ENCODE measurements at places on chromosomes 5 and 9.

GRCh38 chr5:36152324-36153297 lies 700 bp downstream of the SKP2 start:
- peak; percentile 63 for DNase-seq

GRCh38 chr9:128244837-128245231 lies 31.0 kb downstream of the GOLGA2 start:
- DNase-seq = no peak

GRCh38 chr9:71747576-71747975 lies 20.7 kb downstream of the CEMIP2 start:
- no peak for DNase-seq

- DNase-seq = no peak
These were observed 130.9 kb downstream of the CEMIP2 start for GRCh38 chr9:71637375-71637774.

DNA sequence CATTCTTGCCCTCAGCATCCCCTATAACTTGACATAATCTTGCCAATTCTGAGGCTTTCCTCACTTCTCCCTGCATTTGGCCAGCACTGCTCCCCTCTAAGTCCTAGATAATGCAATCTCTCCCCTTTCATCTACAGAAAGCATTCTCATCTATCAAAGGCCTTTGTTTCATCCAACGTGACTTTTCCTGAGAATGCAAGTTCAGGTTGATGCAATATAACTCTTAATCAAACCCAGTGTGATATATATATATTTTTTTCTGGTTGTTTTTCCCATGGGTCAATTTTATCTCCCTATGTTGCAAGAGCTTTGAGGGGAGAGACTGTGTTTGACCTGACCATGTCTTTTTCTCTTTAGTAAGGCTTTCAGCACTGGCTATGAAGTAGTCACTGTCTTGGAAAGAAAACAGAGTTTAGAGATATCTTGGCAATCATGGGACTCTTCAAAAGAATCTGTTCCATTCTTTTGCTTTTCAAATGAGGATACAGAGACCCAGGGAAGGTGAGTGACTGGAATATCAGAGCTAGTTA lies 268.6 kb downstream of the TRPM3 start:
- DNase-seq = no peak

DNA sequence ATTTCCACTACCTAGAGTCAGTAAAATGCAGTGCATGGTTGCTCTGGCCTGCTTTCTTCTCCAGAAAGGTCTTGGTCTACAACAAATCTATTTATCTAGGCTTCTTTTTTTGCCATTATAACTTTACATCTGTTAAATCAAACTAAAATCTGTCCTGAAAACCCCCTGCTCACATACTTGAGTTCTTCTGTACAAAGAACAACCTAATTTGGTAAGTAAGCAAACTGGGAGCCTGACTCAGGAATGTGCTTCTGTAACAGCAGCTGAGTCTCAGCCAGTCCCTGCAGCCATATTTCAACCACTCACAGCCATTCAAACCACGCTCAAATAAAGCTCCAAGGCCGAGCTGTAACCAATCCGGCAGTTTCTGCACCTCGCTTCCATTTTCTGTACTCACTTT lies 95.8 kb downstream of the PLPP1 start:
- DNase-seq = no peak

- no peak for DNase-seq
These were observed 107.6 kb downstream of the MUSK start for GRCh38 chr9:110776221-110776620.

- peak; percentile 21 for DNase-seq
These were observed 19.6 kb upstream of the TMEM252 start for GRCh38 chr9:68560071-68560844.

DNA sequence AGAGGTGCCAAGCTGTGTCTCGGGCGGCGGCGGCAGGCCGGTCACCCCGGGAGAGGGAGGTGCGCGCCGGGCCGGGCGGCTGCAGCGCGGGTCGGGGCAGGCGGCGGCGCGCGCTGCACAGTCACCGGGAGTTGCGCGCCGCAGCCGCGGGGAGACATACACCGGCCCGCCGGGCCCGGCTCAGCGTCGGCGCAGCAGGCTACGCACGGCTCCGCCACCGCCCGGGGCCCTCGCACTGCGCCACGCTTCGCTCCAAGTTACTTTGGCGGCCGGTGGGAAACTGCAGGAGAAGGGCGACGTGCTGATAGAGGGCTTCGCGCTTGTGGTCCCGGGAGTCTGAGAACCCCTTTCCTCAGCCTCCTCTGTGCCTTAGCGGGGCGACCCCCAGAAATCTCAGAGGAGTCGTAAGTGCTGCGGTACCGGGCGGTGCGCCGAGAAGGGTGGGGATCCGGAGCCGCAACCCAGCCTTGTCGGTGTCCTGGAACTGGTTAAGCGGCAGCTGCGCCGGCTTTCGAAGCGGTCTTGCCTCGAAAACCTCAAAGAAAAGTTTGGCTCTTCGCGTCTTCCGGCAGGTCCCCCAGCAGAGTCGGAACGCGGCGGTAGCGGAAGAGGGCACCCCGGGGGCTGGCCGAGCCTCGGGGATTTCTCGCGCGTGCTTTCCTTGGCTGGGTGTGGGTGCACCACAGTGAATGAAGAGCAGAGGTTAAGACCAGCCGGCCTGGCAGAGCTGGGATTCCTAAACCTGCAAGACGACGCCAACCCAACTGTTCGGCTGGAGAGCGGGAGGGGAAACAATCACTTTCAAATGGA lies at the start of gene EFNA5:
Gene EFNA5, minus strand, starts transcription at position 6 of the 810 bp plus-strand sequence.
- peak; percentile 56 for DNase-seq

DNA sequence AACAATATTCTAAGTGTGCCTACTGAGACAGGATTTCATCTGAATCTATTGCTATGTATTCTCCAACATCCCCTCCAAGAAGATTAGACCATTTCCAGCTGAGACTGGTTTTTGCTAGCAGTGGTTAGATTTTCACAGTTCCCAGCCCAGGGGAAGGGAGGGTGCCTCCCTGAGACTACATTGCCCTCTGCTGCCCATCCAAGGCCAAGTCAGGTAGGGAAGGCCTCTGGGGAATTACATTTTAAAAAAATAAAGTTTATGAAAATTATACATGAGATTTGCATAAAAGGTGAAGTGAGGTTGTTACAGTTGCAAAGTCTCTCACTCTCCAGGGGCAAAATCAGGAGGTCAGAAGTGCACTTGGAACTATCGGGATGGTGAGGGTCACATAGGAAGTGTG lies 28.0 kb upstream of the SYK start:
- DNase-seq = no peak

- no peak for DNase-seq
These were observed 64.7 kb upstream of the SELENOP start for GRCh38 chr5:42876375-42876844.
